ENCODE measurements at places on chromosomes 16 and 17.

GRCh38 chr16:3767333-3767986 lies 50.1 kb upstream of the TRAP1 start:
- DNase-seq = no peak

DNA sequence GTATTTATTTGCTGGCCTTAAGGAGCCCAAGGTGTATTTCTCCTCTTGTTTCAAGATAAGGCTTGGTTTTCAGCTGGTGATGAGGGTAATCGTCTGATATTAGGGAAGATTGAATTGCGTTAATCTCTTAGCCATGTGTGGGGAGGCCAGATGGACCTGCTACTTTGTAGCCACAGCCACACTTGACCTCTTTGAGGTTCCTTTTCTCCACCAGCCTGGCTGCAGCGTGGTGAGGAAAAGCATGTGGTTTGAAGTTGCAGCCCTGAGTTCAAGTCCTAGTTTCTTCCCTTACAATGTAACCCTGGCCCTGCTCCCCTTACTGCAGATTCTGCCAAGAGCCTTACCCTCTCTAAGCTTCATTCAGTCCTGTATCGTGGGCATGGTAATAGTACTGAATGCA lies 3.1 kb downstream of the MINK1 start:
- no peak for DNase-seq

DNA sequence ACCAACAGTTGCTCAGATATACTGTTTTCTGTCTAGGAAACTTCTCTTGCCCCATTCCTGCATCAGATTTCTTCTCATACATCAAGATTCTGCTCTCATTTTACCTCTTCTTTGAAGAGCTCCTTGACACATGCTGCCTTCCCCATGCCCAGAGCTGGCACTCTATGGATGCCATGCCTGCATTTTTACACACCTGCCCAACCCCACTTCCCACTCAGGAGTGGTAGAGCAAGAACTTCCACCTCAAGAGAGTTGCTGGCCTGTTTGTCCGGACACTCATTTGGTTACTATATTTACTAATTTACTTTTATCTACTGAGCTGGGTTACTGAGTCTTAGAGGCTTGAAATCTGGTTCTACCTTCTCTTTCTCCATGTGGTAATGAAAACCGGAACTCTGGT lies 98.3 kb upstream of the HLF start:
- no peak for DNase-seq

- no peak for DNase-seq
Observed at GRCh38 chr17:56636265-56636664, 42.8 kb downstream of the NOG start.

DNA sequence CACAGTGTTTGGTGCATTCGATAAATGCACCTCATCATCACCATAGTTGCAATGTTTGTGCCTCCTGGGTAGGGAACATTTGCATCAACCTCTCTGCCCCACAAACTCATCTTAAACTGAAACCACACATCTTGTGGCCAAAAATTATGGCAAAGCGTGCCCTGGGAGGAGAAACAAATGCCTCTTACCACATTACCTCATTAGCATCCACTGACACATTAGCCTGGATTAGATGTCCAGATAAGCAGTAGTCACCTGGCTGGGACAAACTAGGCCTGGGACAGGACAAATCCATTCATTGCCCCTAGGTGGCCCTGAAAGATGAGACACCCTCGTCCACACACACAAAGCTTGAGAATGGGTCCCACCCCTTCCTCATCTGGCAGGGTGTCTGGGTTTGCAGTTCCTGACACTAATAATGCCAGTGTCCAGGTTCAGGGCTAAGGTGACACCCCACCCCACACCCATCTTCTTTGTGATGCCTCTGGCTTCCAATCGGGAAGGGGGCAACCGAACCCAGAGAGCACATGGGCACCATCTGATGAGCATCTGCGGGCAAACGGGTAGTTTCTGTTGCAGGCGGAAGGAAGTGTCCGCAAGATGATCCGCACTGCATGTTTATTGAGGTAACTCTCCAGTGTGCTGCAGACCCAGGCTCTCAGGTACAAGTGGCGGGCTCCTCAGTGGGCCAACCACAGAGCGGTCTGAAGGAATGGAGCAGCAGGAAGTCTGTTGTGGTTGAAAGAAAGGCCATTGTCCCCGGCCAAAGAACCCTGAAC lies 8.6 kb downstream of the XYLT1 start:
- no peak for DNase-seq

DNA sequence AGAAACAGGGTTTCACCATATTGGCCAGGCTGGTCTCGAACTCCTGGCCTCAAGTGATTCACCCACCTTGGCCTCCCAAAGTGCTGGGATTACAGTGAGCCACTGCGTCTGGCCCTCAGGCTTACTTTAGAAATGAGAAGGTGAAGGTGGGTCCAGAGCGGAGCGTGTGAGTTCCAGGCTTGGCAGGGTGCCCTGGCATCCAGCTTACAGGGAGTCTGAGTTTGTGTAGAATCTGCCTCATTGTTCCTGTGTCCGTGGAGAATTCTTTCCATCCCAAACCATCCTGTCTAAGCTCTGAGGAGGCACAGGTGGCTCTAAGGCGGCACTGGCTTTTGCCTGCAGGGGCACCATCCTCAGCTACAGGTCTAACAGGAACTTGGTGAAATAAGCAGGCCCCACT lies 50.6 kb downstream of the RAB11FIP3 start:
- no peak for DNase-seq

DNA sequence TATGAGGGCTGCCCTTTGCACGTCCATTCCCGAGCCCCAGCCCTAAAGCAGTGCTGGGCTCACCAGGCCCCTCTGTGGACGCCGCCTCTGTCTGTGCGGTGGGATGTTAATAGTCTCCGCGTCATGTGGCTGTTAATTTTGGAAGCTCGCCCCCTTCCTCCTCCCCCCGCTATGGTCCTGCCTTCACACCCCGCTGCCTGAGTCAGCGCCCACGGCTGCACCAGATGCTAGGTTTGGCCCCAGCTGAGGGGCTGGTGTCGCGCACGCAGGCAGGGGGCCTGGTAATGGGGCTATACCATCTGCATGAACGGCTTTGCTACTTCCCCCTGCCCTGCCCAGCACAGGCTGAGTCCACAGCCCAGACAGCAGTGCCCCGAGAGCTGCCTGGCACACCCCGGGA lies 4.1 kb upstream of the SSTR5 start:
- DNase-seq = no peak

- no peak for DNase-seq
Observed at GRCh38 chr17:2346475-2346874, 9.2 kb downstream of the SGSM2 start.

DNA sequence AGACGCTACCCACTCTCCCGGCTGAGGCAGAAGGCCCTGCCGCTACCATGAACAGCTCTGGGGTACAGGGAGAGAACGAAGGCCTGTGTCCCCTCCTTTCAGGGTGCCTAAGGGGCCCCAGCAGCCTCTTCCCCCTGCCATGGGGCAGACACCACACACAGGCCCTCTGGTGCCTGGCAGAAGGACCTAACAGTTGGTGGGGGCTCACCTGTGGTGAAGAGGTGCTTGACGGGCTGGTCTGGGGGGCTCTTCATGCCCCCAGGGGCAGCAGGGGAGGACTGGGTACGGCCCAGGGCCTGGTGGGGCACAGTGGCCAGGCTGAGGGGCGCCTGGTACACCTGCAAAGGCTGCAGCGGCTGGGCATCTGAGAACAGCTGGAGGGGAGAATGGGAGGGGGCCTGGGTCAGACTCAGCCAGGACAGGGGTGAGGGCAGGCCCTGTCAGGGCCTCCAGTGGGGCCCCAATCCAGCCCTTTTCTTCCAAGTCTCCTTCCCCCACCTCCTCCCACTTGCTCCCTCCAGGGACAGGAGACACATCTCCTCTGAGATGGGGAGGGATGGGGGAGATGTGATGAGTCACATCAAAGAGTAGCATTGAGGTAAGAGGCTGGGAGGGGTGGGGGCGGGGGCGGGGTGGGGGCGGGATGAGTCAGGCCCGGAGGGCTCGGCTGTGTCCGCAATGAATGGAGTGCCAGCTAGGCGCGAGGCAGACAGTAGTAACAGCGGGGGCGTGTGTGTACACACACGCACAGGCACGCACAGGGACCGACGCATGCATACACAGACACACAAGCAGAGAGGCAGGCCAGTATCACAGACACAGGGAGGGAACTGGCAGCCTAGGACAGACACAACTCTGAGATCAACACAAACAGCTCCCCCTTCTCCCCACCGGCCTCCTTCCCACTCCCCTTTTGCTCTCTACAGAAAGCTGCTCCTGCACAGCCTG lies 16.1 kb downstream of the G6PC3 start:
- DNase-seq = peak; percentile 92

DNA sequence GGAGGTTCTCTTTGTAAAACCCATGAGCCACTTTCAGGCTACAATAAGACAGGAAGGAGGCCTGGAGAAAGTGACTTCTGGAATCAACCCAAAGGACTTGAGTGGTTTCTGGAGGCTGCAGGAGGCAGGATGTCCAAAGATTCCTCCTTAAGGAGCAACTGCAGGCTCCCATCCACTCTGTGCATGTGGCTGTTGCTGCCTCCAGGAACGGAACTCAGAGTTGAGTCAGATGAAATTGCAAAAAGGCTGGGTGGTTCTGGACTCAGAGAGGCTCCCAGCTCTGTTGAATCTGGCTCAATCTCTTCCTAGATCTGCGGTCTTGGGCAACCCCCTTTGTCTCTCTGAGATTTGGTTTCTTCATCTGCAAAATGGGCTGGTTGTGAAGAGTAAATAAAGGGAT lies 197.1 kb downstream of the SHISA9 start:
- DNase-seq = peak; percentile 84

DNA sequence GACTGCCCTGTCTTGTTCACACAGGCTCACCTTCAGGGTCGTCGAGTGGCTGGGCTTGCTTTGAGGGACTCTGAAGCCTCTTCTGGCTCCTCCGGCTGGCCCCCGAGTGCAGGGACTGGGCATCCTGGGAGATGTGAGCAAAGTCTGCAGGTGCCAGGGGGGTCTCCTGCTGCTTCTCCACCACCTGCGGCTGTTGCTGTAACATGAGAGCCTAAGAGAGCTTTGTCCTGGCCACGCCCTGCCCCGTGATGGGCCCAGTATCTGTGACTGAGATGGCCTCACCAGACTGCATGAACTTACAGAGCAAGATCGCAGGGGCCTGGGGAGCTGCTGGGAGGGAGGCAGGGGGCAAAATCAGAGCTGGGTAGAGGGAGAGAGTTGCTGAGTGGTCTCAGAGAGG lies 12.5 kb downstream of the ERN2 start:
- DNase-seq = no peak

DNA sequence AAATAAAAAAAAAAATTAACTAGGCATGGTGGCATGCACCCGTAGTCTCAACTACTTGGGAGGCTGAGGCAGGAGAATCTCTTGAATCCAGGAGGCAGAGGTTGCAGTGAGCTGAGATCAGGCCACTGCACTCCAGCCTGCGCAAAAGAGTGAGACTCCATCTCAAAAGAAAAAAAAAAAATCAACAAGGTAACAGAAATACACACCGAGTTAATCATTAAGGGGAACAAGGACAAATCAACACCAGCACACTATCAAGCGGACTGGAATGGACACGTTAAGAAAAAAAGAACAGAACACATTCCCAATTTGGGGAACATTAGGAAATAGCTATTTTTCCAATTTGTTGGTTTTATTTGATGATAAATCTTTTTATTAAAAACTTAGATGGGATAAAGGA lies 28.4 kb upstream of the GLG1 start:
- no peak for DNase-seq

- DNase-seq = no peak
Observed at GRCh38 chr16:77840673-77841501, 52.5 kb downstream of the VAT1L start.

- no peak for DNase-seq
Observed at GRCh38 chr16:85092309-85092708, 20.0 kb downstream of the CIBAR2 start.

- peak; percentile 19 for DNase-seq
Observed at GRCh38 chr17:1267471-1267943, 2.7 kb upstream of the BHLHA9 start.

DNA sequence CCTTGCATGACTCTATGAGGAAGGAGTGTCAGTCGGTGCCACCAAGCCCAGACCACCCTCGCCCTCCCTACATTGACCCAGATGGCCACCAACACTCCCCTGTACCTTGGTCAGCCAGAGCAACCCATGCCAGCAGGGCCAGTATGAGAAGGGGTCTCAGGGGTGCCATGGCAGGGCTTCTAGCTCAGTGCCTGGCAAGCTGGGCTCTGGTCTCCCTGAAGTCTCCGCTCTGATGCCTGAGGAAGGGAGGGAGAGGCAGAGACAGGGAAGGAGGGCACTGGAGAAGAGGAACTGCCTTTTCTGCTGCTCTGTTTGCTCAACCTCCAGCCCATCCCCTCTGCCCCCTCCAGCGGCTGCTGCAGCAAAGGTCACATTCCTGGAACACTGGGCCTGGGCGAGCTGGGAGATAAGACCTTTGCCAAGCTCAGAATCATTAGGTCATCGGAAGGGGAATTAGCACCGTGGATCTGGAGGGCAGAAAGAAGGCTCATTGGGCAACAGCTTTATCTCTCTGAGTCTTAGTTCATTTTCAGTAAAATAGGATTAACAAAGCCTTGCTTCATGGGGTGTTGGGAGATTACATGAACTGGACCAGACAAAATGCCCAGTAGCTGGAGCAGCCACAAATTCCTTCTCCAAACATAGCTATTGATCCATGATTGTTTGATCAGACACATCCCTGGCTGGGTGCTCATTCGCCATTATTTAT lies at the start of gene VTN:
TSS of gene VTN (minus strand) at position 273 of the 709 bp plus-strand sequence. CDS start at position 169, 104 bp downstream.
- DNase-seq = peak; percentile 55

- DNase-seq = no peak
Observed at GRCh38 chr16:84007520-84007919, 35.1 kb downstream of the SLC38A8 start.

- no peak for DNase-seq
Observed at GRCh38 chr16:86862595-86863280, 284.4 kb downstream of the FOXL1 start.

DNA sequence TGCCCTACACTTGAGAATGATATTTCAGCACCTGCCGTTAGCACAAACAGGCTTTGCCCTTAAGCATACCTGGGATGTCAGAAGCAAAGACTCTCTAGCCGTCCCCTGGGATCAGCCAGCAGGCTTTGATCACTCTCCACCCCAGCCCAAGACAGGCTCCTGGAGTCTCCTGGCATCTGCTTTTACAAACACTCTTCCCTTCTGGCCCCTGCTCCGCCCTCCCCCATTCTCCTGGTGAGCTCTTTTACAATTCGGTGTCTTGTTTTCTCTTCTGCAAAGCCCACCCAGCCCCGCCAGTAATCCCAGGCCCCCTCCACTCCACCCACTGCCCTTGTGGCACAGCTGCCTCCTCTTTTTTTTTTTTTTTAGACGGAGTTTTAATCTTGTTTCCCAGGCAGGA lies 50.4 kb downstream of the KATNIP start:
- DNase-seq = no peak

GRCh38 chr17:41101586-41102259 lies at the start of gene KRTAP4-16:
Gene KRTAP4-16, minus strand, starts transcription at chr17:41102209. Its CDS starts 0 bp downstream, at chr17:41102209.
- peak; percentile 41 for DNase-seq

- no peak for DNase-seq
Observed at GRCh38 chr17:82156284-82156925, 56.2 kb downstream of the CCDC57 start.

GRCh38 chr17:44911133-44912001 lies 3.9 kb downstream of the GFAP start:
- DNase-seq = no peak

GRCh38 chr17:5182597-5183409 lies 8.9 kb downstream of the ZNF594 start:
- DNase-seq = no peak

- DNase-seq = no peak
Observed at GRCh38 chr16:50627419-50627818, 53.7 kb downstream of the SNX20 start.

All from LHCN-M2 (cell line).